ENCODE measurements at places on chromosomes 7 and 10.

DNA sequence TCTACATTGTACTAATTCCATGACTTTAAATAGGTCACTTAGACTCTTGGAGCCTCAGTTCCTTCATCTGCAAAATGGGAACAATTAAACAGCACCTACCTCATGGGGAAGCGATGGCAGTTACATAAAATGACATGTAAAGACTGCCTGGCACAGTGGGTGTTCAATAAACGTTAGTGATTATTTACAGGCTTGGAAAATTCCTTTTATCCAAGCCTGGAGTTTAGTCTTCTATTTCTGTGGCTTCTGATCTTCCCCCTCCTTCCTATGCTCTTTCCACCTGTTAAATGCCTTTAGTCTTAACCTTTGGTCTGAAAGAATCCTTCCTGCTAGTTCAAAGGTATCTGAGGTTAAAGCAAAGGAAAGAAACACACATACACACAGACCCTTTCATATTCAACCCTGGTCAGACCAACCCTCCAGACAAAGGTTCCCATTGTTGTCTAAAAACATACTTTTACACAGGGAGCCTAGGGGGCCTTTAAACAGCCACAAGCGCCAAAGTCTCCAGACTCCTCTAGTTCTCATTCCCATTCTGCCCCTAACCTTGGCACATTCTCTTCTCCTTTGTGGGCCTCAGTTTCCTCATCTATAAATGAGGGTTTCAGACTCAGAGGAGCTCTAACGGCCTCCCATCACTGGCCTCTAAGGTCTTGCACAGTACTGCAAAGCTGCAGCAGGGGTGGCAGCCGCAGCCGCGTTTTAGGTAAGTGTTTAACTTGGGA, 21.4 kb downstream of the SORBS1 start:
- no peak for DNase-seq

DNA sequence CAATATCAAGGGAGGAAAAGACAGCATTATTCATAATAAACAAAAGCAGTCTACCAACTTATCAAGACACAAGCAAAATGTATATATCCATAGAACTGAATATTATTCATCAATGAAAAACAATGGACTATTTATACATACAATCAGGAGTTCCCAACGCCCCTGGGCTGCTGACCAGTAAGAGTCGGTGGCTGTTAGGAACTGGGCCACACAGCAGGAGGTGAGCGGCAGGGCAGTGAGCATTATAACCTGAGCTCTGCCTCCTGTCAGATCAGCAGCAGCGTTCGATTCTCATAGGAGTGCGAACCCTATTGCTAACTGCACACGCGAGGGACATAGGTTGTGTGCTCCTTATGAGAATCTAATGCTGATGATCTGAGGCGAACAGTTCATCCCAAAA, 71.7 kb upstream of the GPR22 start:
- DNase-seq: no peak

DNA sequence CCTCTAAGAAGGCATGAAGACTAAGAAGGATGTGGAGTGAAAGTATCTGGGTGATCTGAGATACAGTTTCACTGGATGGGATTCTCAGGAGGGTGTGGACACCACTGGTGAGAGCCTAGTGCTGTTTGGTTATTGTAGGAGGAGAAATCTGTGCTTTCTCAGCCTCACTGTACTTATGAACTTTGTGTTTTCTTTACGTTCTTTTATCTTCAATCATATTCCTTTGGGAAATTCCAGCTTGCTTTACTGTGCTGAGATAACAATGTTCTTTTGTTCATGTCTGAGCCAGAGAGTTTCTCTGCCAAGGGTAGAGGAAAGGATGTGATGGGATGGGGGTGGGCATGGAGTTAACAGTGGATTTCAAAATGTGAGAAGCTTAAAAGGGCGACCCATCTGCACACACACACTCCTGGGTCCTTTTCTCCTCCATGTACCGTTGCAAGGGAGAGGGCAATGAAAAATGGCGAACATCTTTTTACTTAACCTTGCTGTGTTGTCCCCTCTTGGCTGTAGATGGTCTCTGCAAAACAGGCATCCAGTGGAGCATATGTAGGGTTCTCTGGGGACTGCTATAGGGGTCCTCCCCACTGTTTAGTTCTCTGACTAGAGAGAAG, 25.0 kb upstream of the TAX1BP1 start:
- no peak for DNase-seq

DNA sequence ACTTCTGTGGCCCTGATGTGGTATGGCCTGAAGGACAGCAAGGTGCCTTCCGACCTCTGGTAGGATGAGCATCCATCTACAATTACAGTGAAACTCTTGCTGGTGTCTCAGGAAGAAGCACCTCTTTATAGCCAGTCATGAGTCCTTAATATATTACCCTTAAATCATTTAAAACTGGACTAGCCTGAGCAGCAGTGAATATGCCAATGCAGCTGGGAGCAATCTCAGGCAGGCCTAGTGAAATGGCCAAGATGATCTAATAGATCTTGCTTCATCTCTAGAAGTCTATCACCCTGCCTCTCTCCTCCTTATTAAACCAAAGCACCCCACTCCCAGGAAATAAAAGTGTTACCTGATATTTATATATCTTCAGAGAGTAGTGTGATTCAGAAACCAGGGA, 66.7 kb upstream of the SORCS3 start:
- DNase-seq: no peak

GRCh38 chr10:111129363-111129762, 52.5 kb downstream of the ADRA2A start:
- no peak for DNase-seq

GRCh38 chr10:45817130-45817859, 30.0 kb downstream of the AGAP4 start:
- DNase-seq: no peak

DNA sequence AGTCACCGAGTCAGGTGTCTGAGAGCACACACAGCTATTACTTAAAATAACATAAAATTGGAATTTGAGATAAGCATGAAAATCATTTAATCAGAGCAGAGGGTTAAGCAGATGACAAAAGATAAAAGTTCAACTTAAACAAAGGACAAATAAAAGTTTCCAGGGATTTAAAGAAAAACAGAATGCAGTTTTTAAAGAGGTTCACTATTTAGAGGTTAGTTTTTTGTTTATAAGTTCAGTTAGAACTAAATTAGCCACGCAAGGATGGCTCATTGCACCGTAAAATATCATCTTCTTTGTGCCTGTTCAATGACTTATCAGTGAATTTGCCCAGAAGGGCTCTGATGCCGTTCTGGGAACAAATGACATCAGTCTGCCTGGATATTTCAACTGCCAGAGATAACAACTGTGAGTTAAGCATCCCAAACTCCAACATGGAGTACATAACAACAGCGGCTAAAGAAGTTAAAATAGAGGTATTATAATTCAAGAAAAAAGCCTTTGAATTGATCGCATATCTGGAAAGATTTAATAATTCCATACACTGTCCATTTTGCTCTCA, 107.8 kb downstream of the ANK3 start:
- no peak for DNase-seq

DNA sequence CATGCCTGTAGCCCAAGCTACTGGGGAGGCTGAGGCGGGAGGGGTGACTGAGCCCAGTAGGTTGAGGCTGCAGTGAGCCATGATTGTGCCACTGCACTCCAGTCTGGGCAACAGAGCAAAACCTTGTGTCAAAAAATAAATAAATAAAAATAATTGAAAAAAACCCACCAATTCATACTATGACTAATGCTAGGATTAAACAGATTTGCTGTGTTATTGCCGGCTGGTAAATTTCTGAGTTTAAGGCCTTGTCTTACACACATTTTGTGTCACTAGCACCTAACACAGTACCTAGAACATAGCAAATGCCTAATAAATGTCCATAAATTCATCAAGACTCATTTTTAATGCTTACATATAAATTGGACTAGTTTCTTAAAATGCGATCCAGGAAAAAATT, 8.7 kb downstream of the ESYT2 start:
- no peak for DNase-seq

DNA sequence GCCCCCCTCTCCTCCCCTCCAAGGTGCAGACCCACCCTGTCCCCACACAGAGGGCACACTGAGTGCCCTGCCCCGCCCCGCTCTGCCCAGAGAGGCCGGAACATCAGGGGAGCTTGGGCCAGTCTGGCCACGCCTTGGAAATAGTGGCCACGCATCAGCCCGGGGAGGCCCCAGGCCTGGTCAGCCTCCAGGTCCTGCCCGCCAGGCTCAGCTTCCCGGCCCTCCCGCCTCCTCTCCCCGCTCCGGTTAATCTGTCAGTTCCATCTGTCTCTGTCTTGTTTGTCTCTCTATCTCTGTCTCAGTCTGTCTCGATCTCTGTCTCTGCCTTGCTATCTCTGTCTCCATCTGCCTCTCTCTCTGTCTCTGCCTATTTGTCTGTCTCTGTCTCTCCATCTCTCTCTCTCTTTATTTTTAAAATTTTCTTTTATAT, 28.9 kb upstream of the TNRC18 start:
- DNase-seq: no peak

DNA sequence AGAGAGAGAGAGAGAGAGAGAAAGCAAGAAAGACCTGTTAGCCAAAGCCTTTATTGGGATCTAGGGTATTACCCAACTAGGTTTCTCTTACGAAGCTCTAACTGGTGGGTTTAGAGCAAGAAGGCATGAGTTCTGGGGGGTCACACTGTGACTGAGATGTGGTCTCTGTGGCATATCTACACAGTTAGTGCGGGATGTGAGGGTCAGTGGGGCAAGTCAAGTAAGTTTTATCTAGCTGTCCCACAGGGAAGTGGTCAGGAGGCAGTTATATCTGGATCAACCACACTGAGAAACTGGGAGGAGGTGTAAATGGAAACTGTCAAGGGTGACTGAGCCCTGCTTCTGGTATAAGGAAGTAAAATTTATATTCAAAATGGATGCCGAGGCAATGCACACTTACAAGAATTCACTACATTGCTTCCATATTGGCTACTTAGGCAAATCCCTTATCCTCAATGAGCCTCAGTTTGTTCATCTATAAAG, 331.6 kb upstream of the HPS1 start:
- DNase-seq: no peak

DNA sequence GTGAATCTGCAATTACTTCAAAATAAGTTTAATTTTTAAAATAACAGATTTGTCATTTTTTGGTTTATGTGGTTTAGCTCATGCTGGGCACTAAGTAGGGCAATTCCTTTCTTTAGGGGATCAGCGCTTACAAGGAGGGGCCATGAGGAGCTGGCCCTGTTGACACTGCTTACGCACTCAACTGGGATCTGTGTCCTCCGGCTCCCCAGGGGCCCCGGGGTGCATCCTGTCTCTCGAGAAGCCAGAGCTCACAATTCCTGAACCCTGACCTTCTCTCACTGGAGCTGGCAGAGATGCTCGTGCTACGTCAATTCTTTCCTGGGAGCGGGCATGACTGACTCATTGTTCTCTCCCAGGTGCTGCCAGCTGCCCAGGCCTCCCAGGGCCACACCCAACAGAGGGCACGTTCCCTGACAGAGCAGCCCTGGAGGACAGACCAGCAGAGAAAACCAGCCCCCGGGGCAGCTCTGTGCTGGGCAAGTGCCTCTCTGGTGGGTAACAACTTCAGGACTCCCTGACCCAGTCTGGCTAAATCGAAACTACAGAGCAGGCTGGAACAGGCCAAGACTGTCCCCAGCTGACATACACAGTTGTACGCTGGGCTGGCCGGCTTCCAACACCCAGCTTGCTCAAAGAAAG, 36.8 kb downstream of the CTBP2 start:
- DNase-seq: peak; percentile 16

GRCh38 chr10:23643111-23643780, 204.4 kb downstream of the OTUD1 start:
- DNase-seq: no peak

GRCh38 chr10:113979409-113979808, 64.3 kb upstream of the ADRB1 start:
- DNase-seq: no peak

- DNase-seq: no peak
Measured at GRCh38 chr10:30398788-30399187, 35.2 kb upstream of the MAP3K8 start.

- no peak for DNase-seq
Measured at GRCh38 chr7:72416846-72417245, 4.7 kb upstream of the CALN1 start.

DNA sequence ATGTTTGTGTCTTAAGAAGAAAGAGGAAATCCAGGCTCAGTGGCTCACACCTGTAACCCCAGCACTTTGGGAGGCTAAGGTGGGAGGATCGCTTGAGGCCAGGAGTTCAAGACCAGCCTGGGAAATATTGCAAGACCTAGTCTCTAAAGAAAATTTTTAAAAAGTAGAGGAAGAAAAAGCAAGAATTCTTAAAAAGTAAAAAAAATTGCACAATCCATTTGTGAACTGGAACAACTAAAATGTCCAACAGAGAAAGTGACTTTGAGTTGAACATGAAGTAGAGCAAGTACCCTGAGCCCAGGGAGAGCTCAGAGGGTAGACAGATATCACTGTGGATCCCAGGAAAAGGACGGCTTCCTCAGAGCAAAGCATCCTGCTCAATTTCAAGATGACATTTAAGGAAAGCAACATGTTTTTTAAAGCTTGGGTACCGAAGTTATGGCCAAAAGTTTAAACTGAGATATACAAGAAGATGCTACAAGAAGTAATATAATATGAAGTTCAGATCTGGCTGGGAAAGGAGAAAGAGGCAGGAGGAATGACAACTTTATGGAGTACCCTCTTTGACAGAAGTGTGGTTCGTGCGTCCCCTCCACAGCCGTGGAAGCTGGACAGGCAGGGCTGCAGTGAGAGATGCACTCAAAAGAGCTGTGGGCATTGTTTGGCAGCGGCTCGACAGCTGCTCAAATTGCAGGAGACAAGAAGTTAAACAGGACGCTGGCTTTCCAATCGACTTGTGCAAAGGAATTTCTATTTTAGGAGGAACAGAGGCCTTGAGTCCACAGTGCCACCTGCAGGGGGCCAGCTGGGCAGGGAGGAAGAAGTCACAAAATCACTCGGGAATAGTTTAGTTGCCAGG, 201.3 kb downstream of the JCAD start:
- DNase-seq: no peak

DNA sequence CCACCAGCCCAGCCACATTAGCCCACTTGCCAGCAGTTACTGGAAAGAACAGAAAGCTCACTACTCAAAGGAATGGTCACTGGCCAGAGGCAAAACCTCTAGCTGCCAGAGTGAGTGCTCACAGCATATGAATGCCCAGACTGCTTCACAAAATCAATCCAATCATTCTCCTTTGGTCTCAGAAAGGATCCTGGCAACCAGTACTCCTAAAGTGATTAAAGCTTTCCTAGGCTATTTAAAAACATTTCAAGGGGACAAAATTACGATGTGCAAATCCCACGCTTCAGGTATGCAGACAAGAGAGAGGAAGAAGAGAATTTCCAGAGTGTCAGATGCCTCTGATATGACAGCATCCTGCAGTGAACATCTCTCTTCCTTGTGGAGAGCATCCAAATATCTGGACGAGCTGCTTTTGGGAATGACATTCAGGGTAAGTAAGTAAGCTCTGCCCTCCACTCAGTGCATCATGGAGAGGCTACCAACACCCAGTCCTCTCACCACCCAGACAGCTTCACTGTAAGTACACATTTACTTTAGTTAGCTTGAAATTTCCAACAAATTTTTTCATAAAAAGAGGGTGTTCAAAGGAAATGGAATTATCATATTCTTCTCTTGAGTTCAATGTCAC, 25.1 kb downstream of the ICA1 start:
- peak; percentile 28 for DNase-seq

All from hippocampal formation (tissue), 2 donors.